Hindlimb muscle (tissue), 1 donor: ENCODE measurements at places on chromosomes 12 and 14.

DNA sequence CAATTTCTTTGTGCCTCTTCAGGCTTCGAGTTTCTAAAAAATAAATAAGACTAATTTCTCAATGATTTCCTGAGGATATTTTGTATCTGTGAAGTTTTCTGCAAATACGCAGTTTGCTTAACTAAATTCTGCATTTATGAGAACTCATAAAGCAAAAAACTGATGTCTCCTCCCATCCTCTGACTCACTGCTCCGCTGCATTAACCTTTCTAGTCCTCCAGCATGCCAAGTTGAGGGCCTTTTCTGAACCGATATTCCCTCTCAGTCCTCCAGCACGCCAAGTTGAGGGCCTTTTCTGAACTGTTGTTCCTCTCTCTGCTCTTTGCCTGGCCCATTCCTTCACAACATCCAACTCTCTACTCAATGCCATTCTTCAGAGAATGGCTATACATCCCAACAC is 3.2 kb downstream of the IPO8 start:
- no peak for DNase-seq

GRCh38 chr14:90645842-90646443 is 170.3 kb downstream of the TTC7B start:
- DNase-seq = no peak

GRCh38 chr12:71746974-71747611 is 7.6 kb upstream of the RAB21 start:
- DNase-seq = peak; percentile 52

DNA sequence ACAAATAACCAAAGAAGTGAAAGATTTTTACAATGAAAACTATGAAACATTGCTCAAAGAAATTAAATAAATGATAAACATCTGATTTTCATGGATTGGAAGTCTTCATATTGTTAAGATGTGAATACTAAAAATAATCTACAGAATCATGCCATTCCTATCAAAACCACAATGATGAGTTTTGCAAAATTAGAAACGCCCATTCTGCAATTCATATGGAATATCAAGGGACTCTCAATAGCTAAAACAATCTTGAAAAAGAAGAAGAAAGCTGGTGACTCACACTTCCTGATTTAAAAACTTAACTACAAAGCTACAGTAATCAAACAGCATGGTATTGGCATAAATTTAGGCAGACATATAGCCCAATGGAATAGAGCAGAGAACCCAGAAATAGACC is 40.2 kb upstream of the CCT2 start:
- no peak for DNase-seq

DNA sequence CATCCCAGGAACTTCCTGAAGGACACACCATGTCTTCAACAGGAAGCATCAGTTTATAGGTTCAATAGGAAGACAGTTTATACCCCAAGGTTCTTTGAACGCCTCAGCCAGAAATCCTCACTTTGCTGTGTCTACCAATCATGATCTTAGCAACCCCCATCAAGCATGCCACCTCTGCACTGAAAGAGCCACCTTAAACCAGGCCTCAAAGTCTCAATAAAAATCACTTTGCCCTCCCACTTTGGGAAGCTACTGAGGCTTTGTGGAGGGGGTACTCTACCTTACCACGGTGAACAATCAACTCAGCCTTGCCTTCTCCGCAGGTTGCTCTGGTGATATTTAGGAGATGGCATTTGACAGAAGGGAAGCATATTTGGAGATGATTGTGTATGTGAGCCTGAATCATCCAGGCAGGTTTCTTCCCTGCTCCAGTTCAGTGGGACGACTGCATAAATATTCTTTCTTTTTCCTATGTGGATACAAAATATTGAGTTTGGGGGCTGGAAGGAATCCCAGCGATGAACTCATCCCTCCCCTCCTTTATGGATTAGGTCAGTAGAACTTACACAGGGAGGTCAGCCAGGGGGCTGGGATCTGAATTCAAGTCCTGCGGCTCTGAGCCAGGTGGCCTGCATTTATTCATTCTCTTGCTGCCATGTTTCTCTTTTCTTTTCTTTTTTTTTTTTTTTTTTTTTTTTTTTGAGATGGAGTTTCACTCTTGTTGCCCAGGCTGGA is 42.8 kb upstream of the VASH1 start:
- peak; percentile 87 for DNase-seq

DNA sequence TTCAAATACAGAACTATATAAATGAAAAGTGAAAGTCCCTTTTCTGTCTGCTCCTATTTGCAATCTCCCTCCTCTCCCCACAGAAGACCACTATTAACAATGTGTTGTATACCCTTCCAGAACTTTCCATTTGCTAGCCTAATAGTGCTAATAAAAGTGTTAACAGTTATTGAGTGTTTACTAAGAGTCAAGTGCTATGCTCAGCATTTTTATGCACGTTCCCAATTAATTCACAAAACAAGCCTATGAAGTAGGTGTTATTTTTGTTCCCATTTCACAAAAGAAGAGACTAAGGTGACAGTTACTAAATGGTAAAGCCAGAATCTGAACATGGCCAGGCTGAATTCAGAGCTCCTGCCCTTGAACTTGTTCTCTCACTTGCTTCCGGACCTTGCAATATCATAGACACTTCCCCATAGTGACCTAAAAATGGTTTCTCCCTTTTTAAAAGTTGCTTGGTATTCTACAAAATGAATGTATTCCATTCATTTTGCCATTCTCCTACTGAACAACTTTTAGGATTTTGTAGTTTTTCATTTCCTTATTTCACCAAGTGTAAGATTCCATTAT is 1.6 kb upstream of the PRKAB1 start:
- DNase-seq = no peak

DNA sequence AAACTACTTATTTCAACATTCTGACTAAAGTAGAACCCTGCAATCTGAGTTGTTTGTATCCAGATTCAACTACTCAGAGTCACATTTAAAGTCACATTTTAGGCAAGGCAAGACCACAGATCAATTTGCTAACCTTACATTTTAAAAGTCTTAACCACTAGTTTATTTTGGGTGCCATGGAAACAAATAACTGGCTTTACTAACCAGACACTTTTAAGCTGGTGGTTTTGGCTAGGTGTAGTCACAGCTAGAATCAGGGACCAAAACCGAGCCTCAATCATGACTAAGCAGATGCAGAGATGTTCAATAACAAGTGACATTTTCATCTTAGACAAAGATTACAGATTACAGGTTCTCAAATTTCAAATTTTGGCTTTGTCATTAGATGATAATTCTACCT is 115.3 kb downstream of the PDE6H start:
- DNase-seq = no peak

GRCh38 chr12:57838594-57839302 is 7.8 kb downstream of the CTDSP2 start:
- no peak for DNase-seq

GRCh38 chr12:124650912-124651311 is 83.5 kb upstream of the NCOR2 start:
- no peak for DNase-seq

- DNase-seq = no peak
Observed at GRCh38 chr14:95569440-95569839, 34.6 kb downstream of the GLRX5 start.

DNA sequence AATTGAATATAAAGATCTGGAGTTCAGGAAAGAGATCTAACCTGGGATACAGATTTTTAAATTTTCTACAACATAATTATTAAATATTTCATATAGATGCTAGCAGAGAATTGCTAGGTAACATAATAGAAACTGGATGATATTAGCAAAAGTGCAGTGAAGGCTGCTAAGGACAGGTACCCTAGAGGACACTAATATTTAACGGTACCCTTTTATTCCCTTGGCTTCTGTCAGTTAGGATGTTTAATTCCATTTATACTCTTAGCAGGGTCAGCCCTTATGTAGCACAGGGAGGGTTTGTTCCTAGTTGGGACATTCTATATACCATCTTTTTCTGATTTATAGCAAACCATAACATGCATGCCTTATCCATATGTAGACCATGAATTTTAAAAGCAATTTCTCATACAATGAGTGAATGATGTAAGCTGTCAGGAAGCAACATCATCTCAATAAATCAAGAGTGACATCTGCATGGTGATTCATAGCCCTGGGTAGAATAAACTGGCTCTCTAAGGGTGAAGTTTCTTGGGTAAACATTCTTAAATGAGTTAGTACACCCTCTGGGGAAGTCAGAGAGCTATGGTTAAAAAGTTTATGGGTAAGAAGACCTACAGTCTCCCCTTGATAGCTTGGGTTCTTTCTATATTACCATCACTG is 404.4 kb upstream of the MGAT4C start:
- no peak for DNase-seq

- DNase-seq = no peak
Observed at GRCh38 chr14:100067481-100067880, 2.3 kb downstream of the EVL start.

GRCh38 chr12:19967001-19967400 is 401.3 kb upstream of the PDE3A start:
- DNase-seq = no peak
